ENCODE measurements at places on chromosomes 3 and 15.

GRCh38 chr3:197512691-197513571 is 42.8 kb downstream of the BDH1 start:
- DNase-seq: no peak

- no peak for DNase-seq
Observed at GRCh38 chr15:54064365-54064764, 86.1 kb downstream of the UNC13C start.

DNA sequence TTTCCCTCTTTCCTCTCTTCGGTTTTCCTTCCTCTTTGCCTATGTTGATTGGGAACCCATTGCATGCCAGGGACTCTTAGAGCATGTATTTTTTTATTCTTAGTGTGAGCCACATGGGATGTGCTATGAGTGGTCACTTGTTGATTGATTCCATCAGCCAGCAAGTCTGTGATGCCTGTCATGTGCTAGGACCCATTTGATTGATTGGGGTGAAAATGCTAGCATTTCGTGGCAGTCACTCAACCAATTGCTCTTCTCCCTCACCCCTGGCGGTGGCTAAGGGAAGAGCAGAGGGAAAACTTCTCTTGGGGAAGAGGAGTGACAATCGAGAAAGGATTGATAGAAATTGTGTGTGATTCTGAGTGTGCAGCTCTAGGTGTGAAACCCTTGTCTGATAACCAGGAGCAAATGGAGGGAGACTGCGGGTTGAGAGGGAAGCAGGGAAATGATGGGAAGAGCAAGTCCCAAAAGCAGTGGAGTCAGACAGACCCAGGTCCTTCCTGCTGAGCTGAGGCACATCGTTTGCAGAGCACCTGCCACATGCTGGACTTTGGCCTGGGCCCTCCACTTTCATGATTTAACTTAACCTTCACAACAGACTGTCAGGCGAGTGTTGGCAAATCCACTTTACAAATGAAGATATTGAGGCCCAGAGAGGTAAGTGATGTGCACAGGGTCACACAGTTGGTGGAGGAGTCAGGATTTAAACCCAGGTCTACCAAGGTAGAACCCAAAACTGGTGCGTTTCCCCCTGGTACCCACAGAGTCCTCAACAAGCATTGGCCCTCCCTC is 40.0 kb downstream of the SLC6A11 start:
- DNase-seq: no peak

GRCh38 chr3:183381179-183381578 is 47.2 kb downstream of the MCF2L2 start:
- DNase-seq: peak; percentile 59

DNA sequence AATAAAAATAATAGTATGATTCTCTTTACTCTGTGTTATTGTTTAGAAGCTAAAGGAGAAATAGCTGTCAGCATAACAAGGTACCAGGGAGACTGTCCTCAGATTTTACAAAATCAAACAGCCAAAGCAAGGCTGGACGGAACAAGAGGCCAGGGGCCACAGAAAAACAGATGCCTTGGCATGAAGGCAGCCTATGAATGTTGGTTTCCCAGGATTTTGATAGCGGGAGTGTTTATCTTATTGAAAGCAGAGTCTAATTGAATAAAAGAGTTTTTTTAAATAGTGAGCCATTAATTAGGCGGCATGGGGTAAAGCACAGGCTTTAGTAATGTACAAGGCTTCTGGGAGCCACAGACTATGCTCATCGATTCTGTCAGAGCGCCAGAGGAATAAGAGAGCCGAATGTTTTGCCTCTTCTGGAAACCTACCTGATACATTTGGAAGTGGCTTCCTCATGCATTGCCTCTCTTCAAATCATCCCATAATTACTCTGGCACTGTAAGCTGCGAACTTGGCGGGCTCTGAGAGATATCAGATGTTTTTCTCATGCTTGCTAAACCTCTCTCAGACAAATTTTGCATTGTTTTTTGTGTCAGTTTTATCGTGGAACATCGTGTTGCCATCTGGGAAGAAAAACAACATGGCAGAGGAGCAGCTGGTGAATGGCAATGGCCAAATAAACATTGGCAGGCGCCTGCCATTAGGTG is 30.4 kb upstream of the TMCO5A start:
- DNase-seq: no peak

DNA sequence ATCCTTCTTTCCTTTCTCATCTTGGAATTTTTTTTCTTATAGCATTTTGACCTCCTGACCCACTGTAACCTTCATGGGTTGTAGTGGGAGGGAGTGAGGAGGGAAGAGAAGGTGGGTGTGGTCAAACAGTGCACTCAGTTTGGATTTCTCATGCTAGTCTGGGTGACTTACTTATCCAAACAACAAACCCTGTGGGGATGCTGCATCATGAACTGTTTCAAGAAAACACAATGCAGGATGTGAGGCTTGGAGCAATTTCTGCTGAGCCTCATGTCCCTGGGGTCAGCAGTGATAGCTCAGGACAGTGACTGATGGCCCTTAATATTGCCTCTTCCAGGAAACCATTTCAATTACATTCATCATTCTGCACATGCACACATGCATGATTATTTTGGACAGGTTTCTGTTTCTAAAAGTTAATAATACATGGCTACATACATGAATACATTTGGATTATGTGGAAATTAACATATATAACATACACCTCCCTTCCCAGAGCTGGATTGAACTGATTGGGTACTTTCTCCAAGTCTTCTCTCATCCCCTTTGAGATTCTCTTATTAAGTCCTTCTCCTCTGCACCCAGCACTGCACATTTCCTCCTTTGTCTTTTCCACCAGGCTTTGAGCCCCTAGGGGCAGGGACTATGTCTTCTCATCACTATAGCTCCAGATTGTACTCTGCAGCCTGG is 61.2 kb downstream of the ADAMTSL3 start:
- no peak for DNase-seq

GRCh38 chr3:24046214-24046613 is 101.1 kb downstream of the NR1D2 start:
- no peak for DNase-seq

GRCh38 chr15:47678040-47678439 is 39.3 kb upstream of the SEMA6D start:
- no peak for DNase-seq

DNA sequence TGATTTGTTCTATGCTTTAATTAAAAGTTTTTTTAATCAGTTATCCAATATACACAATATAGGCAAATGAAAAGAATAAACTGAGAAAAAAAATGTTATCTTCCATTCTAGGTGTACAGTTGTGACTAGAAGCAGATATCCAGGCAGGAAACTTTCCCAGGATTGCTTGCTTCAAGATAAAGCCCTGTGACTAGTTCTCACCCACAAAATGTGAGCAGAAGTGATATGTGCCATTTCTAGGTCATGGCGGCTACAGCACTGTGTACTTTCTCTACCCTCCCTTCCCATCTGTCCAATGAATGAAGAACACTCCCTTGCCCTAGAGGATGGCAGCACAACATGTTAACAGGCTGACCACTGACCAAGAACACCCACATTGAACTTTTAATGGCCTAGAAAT is 110.5 kb upstream of the STT3B start:
- DNase-seq: no peak

DNA sequence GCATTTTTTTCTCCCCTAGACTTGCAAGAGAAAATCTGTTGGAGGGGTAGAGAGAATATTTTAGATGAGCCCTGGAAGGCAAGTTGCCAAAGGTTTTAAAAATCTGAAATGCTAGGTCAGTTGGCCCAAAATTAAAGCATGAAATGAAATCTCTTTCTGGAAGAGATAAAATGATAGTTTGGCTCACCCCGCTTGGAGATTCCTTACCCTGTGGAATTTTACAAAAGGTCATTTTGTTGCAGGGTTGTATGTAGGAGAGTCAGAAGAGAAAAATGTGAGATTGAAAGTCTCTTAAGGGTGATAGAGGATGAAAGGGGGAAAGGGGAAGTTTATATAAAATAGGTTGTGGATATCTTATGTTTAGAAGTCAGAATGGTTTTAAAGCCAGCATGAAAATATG is 277.8 kb downstream of the CD47 start:
- DNase-seq: peak; percentile 46

- no peak for DNase-seq
Observed at GRCh38 chr3:35446896-35447295, 192.4 kb upstream of the ARPP21 start.

DNA sequence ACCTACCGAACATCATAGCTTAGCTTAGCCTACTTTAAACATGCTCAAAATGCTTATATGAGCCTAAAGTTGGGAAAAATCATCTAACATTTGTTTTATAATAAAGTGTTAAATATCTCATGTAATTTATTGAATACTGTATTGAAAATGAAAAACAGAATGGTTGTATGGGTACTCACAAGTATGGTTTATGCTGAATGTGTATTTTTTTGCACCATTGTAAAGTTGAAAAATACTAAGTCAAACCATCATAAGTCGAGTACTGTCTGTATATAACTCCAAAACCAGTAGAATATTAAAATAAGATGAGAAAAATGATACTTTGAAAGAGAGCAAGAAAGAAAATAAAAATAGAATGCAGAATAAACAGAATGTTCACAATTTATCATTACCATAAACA is 115.7 kb downstream of the ZNF280D start:
- no peak for DNase-seq

DNA sequence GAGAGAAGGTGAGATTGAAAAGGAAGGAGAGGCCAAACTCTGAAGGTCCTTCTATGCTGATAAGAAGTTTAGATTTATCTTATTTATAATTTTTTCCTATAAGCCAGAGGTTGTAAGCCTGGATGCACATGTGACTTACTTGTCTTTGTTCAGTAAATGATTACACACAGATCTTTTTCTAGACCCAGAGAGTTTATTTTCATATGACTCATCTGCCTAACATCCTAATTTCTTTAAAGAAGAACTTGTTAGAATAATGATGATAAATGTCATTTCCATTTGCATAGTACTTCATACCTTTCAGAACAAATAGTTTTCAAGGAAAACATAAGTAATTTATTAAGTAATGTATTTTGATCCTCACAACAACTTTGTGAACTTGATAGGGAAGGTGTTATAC is 434.8 kb upstream of the DPH6 start:
- peak; percentile 16 for DNase-seq

- DNase-seq: no peak
Observed at GRCh38 chr3:169391672-169392071, 271.8 kb downstream of the MECOM start.

- no peak for DNase-seq
Observed at GRCh38 chr15:71807125-71807629, 3.2 kb upstream of the NR2E3 start.

GRCh38 chr3:78888635-78889034 is 879.2 kb downstream of the ROBO1 start:
- DNase-seq: no peak

DNA sequence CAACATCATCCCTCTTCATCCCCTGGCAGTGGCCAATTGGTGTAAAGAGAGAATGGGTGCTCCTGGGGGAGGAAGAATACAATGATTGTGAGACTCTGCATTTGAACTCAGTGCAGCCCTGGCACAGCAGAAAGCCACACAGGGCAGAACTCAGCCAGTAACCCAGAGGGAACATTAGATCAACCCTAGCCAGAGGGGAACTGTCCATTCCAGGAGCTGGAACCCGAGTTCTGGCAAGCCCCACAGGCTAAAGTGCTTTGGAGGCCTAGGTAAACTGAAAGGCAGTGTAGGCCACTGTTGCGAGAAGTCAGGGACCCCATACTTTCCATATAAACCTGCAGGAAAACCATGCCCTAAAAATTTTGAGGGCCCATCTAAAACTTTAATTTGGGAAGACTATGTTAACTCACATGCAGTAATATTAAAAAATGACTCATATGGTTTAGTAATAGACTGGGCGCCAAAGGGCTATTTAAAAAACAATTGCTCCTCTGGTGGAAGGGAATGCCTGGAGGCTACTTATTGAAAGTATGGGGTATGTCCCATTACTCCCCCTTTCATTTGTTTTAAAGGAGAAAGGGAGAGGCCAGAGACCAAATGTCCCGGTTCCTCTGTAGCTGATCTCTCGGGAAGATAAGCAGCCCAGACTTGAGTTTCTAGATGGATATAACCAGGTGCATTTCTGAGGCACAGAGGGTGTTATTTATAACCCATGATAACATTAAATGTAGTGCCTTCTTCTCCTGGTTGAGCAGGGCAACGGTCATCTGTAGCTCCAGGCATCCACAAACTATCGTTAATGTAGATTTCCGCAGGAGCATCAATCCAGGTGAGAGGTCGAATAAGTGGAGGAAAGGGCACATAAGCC is 5.8 kb upstream of the RAD51 start:
- DNase-seq: no peak

GRCh38 chr3:152335273-152335672 is 66.5 kb downstream of the MBNL1 start:
- no peak for DNase-seq

DNA sequence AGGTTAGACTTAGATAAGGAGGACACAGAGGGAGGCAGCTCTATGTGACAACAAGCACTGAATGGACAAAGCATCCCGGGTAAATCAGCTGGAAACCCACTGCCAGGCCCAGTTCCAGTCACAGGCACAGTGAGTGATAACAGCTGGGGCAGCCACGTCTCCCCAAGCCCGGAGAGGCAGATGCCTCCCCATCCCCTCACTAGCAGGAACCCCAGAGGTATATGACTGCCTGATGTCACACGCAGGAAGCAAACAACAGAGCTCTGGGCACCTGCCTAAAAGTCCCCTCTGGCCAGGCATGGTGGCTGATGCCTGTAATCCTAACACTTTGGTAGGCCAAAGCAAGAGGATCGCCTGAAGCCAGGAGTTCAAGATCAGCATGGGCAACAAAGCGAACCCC is 18.2 kb downstream of the C15orf62 start:
- no peak for DNase-seq

DNA sequence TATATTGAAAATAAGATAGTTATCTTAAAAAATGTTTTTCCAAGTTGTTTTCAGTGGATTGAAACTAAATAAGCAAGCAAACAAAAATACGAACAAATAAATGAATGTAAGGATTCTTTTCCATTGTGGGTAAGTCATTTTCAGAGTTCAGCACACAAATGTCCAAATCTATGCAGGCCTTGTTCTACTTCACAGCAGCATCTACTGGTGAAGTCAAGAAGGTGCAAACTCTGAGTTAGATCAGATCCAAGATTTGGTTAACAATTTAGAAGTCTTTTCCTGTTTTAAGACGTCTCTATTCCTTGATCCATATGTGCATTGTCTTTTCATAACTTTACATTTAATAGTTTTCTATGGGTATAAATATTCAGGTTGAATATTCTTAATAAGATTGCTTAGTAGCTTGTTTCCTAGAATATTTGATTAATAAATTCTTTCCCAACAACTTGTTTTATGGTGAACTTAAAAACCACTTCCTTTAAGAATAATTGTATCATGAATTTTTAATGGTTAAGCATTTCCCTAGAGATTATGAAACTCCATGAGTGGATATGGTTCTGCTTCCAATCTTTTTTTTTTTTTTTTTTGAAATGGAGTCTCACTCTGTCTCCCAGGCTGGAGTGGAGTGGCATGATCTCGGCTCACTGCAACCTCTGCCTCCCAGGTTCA is 10.5 kb downstream of the PTX3 start:
- DNase-seq: peak; percentile 80

GRCh38 chr15:40691737-40692136 is 3.2 kb upstream of the RAD51 start:
- no peak for DNase-seq

GRCh38 chr3:154224366-154224765 is 99.9 kb downstream of the DHX36 start:
- no peak for DNase-seq

Measured in fibroblast of the aortic adventitia (primary cell).